ENCODE measurements at places on chromosomes 2 and 18. TPM values are rescaled to one million over a fixed set of nuclear protein-coding genes. Genes with fewer than 3 reads are reported as not detected.

DNA sequence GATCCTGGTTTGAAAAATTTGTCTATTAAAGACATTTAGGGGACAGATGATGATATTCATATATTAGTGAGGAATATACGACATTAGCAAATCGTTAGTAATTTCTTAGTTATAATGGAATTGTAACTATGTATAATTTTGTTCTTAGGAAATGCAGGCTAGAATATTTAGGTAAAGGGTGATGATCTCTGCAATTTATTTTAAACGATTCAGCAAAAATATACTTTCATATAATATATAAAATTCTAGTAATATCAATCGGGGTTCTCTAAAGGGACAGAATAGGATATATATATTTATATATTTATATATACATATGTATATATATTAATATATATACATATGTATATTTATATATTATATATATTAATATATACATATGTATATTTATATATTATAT is 142.5 kb upstream of the DNAJC10 start:
- H3K27me3 ChIP-seq = no peaks in the 10 kb centered on the region
- H3K4me3 ChIP-seq = no peak overlapping the region
- DNase-seq = no peak
- no peaks in the 10 kb centered on the region for H3K36me3 ChIP-seq

GRCh38 chr2:102269200-102269524 is 42.2 kb upstream of the IL1RL1 start:
- no peak overlapping the region for H3K27ac ChIP-seq
- no peak for DNase-seq
- no peaks in the 10 kb centered on the region for H3K27me3 ChIP-seq
- H3K4me1 ChIP-seq = no peaks in the 10 kb centered on the region

- no peaks in the 10 kb centered on the region for H3K27me3 ChIP-seq
- H3K27ac ChIP-seq = peak overlapping the region; percentile 97
- H3K4me1 ChIP-seq = peaks cover 73% of the 10 kb centered on the region
- H3K4me3 ChIP-seq = no peak overlapping the region
- DNase-seq = no peak
Observed at GRCh38 chr2:218285604-218286003, 6.7 kb downstream of the TMBIM1 start.

- H3K27ac ChIP-seq = no peak overlapping the region
- no peak for DNase-seq
- H3K27me3 ChIP-seq = no peaks in the 10 kb centered on the region
Observed at GRCh38 chr2:160859096-160859495, 301.1 kb upstream of the TANK start.

GRCh38 chr18:59517446-59518165 is 158.5 kb upstream of the LMAN1 start:
- H3K27ac ChIP-seq = no peak overlapping the region
- H3K4me1 ChIP-seq = no peaks in the 10 kb centered on the region
- H3K4me3 ChIP-seq = no peak overlapping the region

DNA sequence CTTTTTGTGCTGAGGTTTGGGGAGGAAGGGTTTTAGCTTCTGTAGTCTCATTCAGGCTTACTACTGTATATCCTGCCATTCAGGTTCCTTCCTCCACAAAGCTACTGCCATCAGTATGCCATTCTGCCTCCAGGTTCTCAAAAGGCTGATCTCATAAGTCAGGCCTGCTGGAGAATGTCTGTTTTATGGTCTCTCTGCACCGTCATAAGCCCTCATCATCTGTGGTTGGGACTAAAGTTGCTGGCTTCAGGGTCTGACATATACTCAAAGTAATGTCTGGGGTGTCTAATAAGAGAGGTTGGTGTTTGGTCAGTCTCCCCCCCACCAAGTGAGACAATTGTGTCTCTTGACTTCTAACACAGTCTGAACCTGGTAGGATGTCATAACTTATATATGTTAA is 36.2 kb upstream of the CCBE1 start:
- H3K4me3 ChIP-seq = no peak overlapping the region
- no peaks in the 10 kb centered on the region for H3K36me3 ChIP-seq
- no peaks in the 10 kb centered on the region for H3K4me1 ChIP-seq
- no peak overlapping the region for H3K27ac ChIP-seq
- no peak for DNase-seq

DNA sequence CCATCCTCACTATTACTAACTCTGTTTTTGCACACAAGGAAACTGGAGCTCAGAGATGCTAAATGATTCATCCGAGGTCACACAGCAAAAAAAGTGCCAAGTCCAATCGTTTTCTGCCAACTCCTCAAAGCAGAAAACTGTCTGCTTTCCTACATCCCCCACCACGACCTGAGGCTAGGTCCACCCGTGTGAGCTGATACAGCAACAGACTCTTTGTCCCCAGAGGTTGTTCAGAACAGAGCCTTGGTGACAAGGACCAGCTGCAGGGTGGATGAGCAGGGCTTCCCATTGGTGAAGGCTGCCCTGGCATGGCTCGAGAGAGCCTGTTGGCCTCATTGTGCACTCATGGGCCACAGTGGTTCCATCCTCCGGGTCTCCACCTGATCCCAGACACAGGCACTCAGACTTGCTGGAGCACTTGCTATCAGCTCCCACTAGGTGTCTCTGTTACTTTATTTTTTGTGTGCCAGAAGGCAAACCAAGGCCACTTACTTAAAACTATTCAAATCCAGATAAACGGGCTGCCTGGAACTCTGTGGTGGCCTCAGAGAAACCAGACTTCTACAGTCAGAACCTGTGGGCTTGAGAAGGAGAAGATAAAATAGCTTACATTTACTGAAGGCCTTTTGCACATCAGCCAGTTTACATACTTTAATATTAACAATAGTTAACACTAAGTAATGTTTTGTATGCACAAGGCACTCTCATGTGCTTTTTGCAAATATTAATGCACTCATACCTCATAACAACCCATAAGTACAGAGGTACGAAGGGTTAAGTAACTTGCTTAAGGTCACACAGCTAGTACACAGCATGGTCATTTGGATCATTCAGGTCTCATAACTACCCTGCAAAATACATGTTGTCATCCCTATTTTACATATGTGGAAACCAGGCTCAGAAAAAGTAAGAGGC is 62.9 kb upstream of the CTIF start:
- H3K4me1 ChIP-seq = no peaks in the 10 kb centered on the region
- peak; percentile 74 for DNase-seq
- H3K27ac ChIP-seq = no peak overlapping the region
- H3K4me3 ChIP-seq = no peak overlapping the region
- H3K27me3 ChIP-seq = no peaks in the 10 kb centered on the region

GRCh38 chr2:189444322-189444721 is 3.0 kb downstream of the WDR75 start:
- no peak overlapping the region for H3K27ac ChIP-seq
- H3K4me3 ChIP-seq = no peak overlapping the region
- no peak for DNase-seq
- peaks cover 13% of the 10 kb centered on the region for H3K4me1 ChIP-seq
- H3K36me3 ChIP-seq = no peaks in the 10 kb centered on the region
- no peaks in the 10 kb centered on the region for H3K27me3 ChIP-seq

- no peak for DNase-seq
- H3K27me3 ChIP-seq = no peaks in the 10 kb centered on the region
- H3K27ac ChIP-seq = no peak overlapping the region
Observed at GRCh38 chr2:182949572-182950189, 83.2 kb upstream of the FRZB start.

TEKT4 gene
- not detected for polyA plus RNA-seq

PREPL gene
- polyA plus RNA-seq = 16.4 TPM

ZNF385B gene
- not detected for polyA plus RNA-seq
